ENCODE measurements at places on chromosomes 12 and 14.

- no peak for DNase-seq
Measured at GRCh38 chr12:122012184-122012583, 9.5 kb upstream of the BCL7A start.

GRCh38 chr12:114879354-114879753, 195.4 kb upstream of the TBX3 start:
- DNase-seq = no peak

DNA sequence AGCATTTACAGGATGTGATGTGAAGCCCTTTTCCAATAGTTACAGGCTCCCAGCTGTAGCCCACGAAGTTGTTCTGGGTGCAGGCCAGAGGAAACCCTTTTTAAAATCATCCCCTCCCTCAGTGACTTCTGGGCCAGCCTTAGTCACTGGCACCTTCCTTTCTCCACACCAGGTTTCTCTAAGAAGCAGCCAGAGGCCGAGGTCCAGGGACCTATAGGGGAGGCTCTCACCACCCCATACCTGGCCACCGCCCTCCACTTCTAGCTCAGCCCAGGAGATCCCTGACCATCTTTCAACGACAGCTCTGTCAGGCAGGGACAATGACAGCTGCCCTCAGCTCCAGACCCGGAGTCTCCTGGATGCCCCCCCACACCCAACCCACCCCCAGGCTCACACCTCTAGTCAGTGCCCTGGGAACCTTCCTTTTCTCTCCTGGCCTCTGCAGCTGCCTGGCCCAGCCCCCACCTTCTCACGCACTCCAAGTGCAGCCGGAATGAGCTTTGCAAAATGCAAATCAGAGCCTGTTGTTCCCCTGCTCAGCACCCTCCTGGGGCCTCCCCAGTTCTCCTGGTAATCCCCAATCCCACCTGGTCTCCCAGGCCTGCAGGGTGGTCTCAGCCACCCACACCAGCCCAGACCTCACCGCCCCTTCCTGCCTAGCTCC, 46.7 kb downstream of the TESC start:
- DNase-seq = no peak

DNA sequence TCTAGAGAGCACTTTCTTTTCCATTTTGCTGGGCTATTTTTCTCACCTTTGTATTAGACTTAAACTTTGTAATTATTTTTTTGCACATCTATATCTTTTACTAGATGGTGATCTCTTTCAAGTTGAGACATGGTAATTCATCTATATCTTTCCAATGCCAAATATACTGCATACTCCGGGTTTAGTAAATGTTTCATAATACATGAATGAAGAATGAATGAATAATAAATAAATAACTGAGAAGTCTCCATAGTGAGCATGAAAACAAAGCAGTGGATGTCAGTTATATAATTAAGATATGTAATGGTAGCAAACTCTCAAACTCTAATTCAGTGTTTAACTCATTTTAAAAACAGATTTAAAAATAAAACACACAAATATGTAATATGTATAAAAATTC, 342.5 kb upstream of the KITLG start:
- no peak for DNase-seq

Data from activated CD8-positive, alpha-beta memory T cell treated with anti-CD3 and anti-CD28 coated beads, Interleukin-2, amount 10 ng/mL, durations not matched to agents 7 days and 5 days (primary cell).